ENCODE measurements at places on chromosomes 1 and 21.

- no peak for DNase-seq
Measured at GRCh38 chr21:45818904-45819285, 162.7 kb upstream of the COL6A1 start.

- no peak for DNase-seq
Measured at GRCh38 chr1:245754463-245754961, 599.7 kb downstream of the KIF26B start.

GRCh38 chr1:85027242-85027983, 20.9 kb downstream of the MCOLN3 start:
- DNase-seq = no peak

DNA sequence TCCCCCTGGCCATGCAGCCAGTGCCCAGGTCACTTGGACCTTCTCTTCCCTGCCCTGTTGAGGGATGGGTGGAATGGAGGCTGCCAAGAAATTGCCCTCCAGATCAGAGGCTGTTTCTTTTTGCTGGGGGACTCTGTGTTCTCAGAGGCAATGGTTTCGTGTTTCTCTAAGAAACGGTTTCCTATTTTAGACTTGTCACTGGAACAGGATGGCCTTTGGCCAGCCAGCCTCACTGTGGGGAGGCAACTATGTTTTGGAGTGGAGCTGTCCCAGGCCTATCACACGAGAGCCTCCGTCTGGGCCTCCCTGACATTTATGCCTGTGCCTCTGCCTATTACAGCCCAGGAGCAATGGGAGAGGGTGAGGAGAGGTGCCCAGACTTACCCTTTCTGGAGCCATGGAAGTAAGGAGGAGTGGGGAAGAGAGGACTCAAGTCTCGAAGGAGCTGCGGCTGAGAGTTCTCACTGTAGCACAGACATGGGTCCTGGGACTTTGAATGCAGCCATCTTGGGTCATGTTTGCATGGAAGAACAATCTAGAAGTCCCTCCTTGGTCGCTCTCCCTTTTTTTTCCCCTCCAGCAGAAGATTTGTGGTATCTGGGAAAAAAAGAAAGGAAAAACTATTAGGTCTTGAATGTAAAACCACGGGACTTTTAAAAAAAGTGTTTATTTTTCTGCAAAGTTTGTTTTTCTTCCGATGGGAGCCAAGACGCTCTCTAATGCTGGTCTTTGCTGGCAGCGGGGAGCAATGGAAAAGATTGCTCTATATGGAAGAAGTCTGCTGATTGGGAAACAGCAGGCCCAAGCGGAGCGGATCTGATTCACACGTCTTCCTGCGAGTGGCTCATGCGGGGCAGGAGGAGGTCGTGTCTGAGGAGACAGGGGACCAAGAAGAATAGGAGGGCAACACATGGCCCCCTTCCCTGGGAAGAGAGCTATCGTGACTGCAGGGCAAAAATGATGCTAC, 219.2 kb downstream of the FOXD2 start:
- DNase-seq = no peak

DNA sequence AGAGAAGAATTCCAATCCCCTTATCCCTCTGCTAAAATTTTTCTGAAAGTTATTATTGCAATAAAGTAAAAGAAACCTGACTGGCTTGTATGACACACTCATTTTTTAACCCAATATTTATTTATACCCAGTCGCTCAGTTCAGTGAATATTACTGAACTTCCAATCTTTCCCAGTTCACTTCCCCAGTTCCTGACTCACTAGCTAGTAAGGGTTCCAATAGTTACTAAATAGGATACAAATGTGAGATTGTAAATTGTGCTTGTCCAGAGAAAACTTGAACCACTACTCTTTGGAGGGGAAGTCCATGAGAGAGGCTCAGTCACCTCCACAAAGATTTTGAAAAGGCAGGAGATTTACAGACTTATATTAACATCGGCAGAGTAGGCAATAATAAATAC, 31.4 kb downstream of the PRDX6 start:
- no peak for DNase-seq

GRCh38 chr1:206111271-206111927, 5.8 kb downstream of the AVPR1B start:
- DNase-seq = no peak

DNA sequence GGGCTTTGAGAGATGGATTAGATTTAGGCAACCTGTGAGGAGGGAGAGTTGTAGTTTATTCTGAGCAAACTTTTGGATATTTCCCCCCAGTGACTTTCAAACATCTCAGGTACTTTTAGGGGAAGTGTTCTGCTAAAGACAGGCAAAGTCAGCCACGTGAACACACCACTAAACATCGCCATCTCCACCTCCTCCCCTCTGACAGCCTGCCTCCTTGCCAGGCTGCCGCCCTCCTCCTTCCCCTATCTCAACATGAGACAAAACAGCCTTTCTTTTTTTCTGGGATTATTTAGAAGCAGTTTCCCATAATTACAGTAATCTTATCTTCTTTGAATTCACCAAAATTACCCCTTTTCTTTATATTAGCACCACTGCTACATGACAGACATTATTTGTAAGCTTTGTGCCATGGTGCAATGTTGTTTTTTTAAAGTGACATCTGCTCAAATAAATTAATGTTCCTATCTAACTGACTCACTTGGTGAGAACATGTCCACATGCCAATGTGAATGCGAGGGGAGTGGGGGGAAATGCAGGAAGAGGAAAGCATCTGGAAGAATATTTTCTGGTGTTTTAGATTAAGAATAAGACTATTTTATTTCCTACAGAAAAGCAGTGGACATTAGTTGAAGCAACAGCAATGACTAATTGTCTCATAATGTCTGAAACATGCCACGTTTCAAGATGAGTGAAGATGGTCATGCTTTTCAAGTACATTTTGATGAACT, 147.8 kb upstream of the ATP1B1 start:
- DNase-seq = no peak

GRCh38 chr1:116908820-116909511, 750 bp upstream of the PTGFRN start:
- no peak for DNase-seq
